ENCODE measurements at places on chromosomes 12 and 14. TPM values are rescaled to one million over a fixed set of nuclear protein-coding genes. Genes with fewer than 3 reads are reported as not detected.

- no peaks in the 10 kb centered on the region for H3K27me3 ChIP-seq
- DNase-seq = peak; percentile 26
- H3K4me3 ChIP-seq = no peak overlapping the region
- H3K36me3 ChIP-seq = no peaks in the 10 kb centered on the region
Observed at GRCh38 chr12:108455706-108456105, 59.4 kb upstream of the FICD start.

The DCD gene
- not detected for polyA plus RNA-seq

The CLEC12A gene
- not detected for polyA plus RNA-seq

The NKX2-1 gene
- not detected for polyA plus RNA-seq

GRCh38 chr12:67161322-67161918 lies 107.7 kb upstream of the CAND1 start:
- H3K27ac ChIP-seq = no peak overlapping the region
- no peaks in the 10 kb centered on the region for H3K36me3 ChIP-seq
- no peak overlapping the region for H3K4me3 ChIP-seq
- no peaks in the 10 kb centered on the region for H3K27me3 ChIP-seq
- no peak for DNase-seq
- no peaks in the 10 kb centered on the region for H3K4me1 ChIP-seq

Measured in GM12878 (cell line).